ENCODE measurements at places on chromosomes 3 and 15. TPM values are rescaled to one million over a fixed set of nuclear protein-coding genes. Genes with fewer than 3 reads are reported as not detected.

Gene MYRIP
- 6.6 TPM for total RNA-seq

Gene SQOR
- total RNA-seq = 67.5 TPM

Gene RHCG
- total RNA-seq = 1.5 TPM

Gene ARGFX
- not detected for total RNA-seq

Gene USF3
- total RNA-seq = 21.3 TPM

Gene LNP1
- 4.4 TPM for total RNA-seq

Gene SLC24A5
- total RNA-seq = not detected

Gene SLC28A2
- not detected for total RNA-seq

Gene CAV3
- total RNA-seq = not detected

Gene CCR9
- total RNA-seq = 0.22 TPM

Gene GABRA5
- total RNA-seq = not detected

Gene COL7A1
- 13.1 TPM for total RNA-seq

Gene SPATA12
- not detected for total RNA-seq

Gene TOPBP1
- 15.2 TPM for total RNA-seq

Gene AGTR1
- total RNA-seq = 5.6 TPM

Gene GPR171
- 4.9 TPM for total RNA-seq

Gene STXBP5L
- total RNA-seq = not detected

Gene LRRC2
- 7.5 TPM for total RNA-seq

Gene AHSG
- not detected for total RNA-seq

Data from kidney (tissue), 22 donors.